ENCODE measurements at places on chromosomes 2 and 18.

DNA sequence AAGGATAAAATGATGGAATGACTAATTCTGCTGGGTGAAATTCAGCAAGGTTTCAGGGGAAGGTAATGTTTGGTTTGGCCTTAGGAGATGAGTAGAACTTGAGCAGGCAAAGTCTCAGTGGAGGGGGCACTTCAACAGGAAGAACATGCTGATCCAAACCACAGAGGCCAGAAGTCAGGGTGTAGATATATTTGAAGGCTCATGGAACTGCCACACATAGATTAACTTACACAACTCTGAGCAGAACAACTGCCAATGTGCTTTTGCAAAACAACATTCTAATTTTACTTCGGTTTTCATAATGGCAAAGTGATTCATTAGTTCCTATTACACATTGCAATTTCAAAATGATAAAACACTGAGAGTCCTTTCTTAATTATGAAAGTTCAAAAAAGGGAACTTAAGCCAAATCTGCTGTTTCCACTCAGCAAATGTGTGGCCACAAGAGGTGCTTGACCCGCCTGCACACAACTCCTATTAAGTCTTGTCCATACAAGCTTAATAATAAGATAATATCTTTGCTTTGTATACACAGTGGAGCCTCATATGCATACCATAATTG lies 284.8 kb downstream of the MREG start:
- DNase-seq = no peak

DNA sequence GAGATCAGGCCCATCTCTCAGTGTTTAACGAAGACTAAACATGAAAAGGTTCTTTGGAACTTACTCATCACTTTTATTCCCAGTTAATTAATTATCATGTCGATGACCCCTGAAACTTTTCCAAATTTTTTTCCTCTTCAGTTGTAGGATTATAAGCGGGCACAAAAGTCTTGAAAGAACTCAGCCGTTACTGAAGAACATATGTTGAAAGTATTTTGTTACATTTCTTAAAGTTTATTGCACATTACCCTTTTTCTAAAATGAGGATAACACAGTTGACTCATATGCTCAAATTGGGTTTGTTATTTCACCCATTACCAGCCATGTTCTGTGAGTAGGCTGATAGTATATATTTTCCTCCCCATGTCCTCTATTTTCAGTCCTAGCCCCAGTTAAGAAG lies 75.9 kb upstream of the COL3A1 start:
- no peak for DNase-seq

GRCh38 chr2:19484736-19485135 lies 126.3 kb upstream of the OSR1 start:
- no peak for DNase-seq

GRCh38 chr2:172095146-172095904 lies 7.4 kb downstream of the DLX2 start:
- no peak for DNase-seq

GRCh38 chr2:138476186-138476585 lies 25.4 kb upstream of the SPOPL start:
- DNase-seq = no peak

All from GM12891 (cell line).